ENCODE measurements at places on chromosomes 1 and 21. TPM values are rescaled to one million over a fixed set of nuclear protein-coding genes. Genes with fewer than 3 reads are reported as not detected.

The GNAT2 gene
- 0.91 TPM for total RNA-seq

The CYP4A22 gene
- total RNA-seq: not detected

The CHODL gene
- 0.21 TPM for total RNA-seq

The KLHL21 gene
- 31.2 TPM for total RNA-seq

The RYR2 gene
- total RNA-seq: not detected

The VSIG8 gene
- not detected for total RNA-seq

The LAPTM5 gene
- 233 TPM for total RNA-seq

The LRRC3 gene
- 1.9 TPM for total RNA-seq

The GBP6 gene
- 0.38 TPM for total RNA-seq

The TNFRSF9 gene
- 149 TPM for total RNA-seq

The AMY1A gene
- total RNA-seq: not detected

The ERVH48-1 gene
- total RNA-seq: 0.23 TPM

The FAAP20 gene
- total RNA-seq: 69.3 TPM

The ALX3 gene
- total RNA-seq: not detected

The DNAJC28 gene
- total RNA-seq: 0.58 TPM

The LMX1A gene
- total RNA-seq: not detected

Data from activated naive CD8-positive, alpha-beta T cell treated with anti-CD3 and anti-CD28 coated beads for 36 hours (primary cell).